ENCODE measurements at places on chromosomes 11 and 22.

- no peak for DNase-seq
These were observed 41.3 kb downstream of the CDKN1C start for GRCh38 chr11:2844116-2844842.

- no peak for DNase-seq
These were observed 22.2 kb downstream of the SBF1 start for GRCh38 chr22:50452649-50453048.

- no peak for DNase-seq
These were observed 66.2 kb downstream of the HIPK3 start for GRCh38 chr11:33323421-33323820.

DNA sequence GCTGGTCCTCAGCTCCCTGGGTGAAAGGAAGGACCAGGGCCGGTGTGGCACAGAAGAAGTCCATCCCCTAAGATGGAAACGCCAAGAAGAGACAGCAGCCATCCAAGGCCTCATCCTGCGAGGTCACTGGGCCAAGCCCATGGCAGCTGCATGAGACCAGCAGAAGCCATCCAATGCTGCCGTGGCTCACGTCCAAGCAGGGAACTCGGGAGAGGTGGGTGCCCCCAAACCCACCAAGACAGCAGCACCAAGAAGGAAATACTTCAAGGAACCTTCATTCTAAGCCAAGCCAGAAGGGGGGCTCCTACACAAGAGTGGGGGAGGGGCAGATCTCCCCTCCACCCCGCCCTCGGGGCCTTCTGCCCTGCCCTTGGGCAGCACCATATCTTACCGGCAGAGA, 49.6 kb downstream of the IGSF9B start:
- no peak for DNase-seq

Data from activated CD4-positive, CD25-positive, alpha-beta regulatory T cell (primary cell).